Stimulated activated CD8-positive, alpha-beta memory T cell treated with anti-CD3 and anti-CD28 coated beads, Interleukin-7, amount 100 ng/mL, for 4 hours (primary cell): ENCODE measurements at places on chromosomes 3 and 15.

DNA sequence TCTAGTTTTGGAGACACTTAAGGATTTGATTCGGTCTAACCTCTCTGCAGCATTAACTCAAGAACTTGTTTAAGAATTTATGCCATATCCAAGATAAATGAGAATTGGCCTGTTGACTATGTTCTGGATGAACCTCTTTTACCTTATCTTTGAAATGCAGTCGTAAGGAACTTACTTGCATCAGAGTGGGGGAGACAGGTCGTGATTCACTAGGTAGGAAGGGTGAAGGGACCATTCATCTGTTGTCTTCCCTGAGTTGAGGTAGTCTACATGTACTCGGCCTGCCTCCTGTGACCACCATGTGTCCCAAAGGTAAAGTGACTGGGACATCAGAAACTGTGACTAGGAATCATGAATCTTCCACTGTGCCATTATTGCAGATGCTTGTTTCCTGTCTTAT is 248.0 kb upstream of the P2RY1 start:
- no peak for DNase-seq

DNA sequence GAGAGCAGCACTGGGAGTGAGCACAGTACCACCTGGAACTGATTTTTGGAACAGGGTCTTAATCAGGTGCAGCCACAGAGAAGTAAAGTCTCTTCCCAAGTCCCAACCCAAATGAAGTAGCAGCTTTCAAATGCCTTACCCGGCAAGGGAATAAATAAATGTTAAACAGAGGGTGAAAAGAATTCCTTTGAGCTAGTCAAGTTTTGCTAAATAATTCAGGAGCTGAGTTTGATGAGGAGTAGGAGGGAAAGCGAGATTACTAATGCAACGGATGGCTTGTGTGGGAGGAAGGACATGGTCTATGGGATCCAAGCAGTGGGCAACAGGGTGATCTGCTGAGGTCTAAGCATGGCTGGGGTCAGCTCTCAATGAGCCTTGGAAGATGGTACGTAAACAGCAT is 204.5 kb upstream of the ST8SIA2 start:
- DNase-seq: no peak

- no peak for DNase-seq
These were observed 1.5 kb upstream of the ALDH1A3 start for GRCh38 chr15:100878130-100878529.

GRCh38 chr3:63972987-63973386 is 50.3 kb downstream of the PSMD6 start:
- DNase-seq: no peak

DNA sequence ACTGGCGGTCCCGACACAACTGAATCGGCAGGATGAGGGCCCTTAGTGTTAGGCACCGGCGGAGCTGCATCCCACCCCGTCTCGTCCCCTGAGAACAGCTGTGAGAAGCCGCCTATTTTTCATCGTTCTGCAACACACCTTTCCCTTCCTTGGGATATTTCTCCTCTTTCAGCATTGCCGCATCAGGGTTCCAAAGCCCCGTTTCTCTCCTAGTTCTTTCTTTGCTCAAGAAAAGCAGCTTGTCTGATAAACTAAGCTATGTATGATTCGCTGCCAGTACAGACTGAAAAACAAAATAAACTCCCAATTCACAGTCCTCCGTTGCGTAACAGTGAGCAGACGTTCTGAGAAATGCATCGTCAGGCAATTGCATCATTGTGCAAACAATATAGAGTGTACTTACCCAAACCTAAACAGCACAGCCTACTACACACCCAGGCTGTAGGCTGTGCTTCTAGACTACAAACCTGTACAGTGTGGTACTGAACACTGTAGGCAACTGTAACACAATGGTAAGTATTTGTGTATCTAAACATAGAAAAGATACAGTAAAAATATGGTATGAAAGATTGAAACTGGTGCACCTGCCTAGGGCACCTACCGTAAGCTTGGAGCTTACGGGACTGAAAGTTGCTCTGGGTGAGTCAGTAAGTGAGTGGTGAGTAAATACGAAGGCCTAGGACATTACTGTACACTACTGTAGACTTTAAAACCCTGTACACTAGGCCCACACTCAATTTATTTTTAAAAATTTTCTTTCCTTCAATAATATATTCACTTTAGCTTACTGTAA is 8.9 kb upstream of the ADAMTS17 start:
- no peak for DNase-seq

DNA sequence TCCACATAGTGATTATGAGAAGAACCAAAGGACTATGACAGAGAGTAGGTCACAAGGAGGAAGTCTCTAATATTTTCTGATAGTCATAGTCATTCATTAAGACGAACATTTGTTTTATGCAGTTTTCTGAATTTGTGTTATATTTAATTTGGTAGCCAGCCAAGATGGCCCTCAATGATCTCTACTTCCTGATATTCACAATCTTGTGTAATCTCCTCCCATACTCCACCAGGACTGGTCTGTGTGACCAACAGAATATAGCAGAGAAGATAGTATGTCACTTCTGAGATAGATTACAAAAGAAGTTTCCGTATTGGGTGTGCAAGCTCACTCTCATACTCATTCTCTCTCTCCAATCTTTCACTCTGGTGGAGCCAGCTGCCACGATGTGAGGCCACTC is 30.8 kb downstream of the HLTF start:
- DNase-seq: no peak

GRCh38 chr3:59832241-59832640 is 782.4 kb upstream of the CFAP20DC start:
- no peak for DNase-seq

- no peak for DNase-seq
These were observed 33.9 kb downstream of the PTPRG start for GRCh38 chr3:61595288-61595687.

GRCh38 chr15:74460298-74460697 is 662 bp downstream of the UBL7 start:
- no peak for DNase-seq

DNA sequence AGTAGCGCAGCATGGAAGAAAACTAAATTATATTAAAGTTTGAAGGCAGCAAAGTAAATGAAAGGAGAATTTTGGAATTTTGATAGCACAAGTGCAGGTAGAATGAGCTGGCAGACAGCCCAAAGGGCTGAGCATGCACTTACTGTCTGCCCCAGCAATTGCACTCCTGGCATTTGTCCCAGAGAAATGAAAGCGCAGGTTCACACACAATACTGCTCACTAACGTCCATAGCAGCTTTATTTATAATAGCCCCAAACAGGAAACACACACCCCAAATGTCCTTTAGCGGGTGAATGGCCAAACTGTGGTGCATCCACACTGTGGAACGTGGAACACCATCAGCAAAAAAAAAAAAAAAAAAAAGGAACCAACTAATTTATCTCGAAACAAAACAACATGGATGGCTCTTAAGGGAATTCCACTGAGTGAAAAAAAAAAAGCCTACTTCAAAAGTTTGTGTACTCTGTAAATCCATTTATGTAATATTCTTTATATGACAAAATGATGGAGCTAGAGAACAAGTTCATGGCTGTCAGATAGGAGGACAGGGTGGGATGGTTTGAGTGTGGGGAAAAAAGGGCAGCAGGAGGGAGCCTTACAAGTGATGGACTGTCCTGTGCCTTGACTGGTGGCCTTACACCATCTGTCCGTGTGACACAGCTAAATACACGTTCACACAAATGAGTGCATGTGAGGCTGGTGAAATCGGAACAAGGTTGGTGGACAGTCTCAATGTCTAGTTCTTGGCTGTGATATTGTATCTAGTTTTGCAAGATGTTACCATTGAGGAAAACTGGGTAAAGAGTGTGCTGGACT is 6.0 kb upstream of the TM2D3 start:
- DNase-seq: no peak
